Epithelial cell of proximal tubule (primary cell): ENCODE measurements at places on chromosomes 4 and X. TPM values are rescaled to one million over a fixed set of nuclear protein-coding genes. Genes with fewer than 3 reads are reported as not detected.

SEPTIN6 gene
- total RNA-seq, result 27.6 and 28.4 TPM in 2 replicates

DNAAF6 gene
- total RNA-seq, result not detected in 2 replicates

HS6ST2 gene
- total RNA-seq, result 9.2 and 10.5 TPM in 2 replicates

CLNK gene
- total RNA-seq, result not detected in 2 replicates

SPANXN4 gene
- total RNA-seq, result not detected in 2 replicates

RIBC1 gene
- 0.07 and 0.92 TPM in 2 replicates for total RNA-seq

TCEAL7 gene
- total RNA-seq, result 16.0 and 25.4 TPM in 2 replicates

HGFAC gene
- total RNA-seq, result not detected in 2 replicates

LSM6 gene
- total RNA-seq, result 51.4 and 63.8 TPM in 2 replicates

TRAM1L1 gene
- 2.5 and 2.7 TPM in 2 replicates for total RNA-seq

NALF2 gene
- 0.58 and 1.0 TPM in 2 replicates for total RNA-seq

CT45A3 gene
- not detected in 2 replicates for total RNA-seq

SPATA4 gene
- total RNA-seq, result not detected in 2 replicates

NMU gene
- total RNA-seq, result 8.2 and 22.5 TPM in 2 replicates

SPATA18 gene
- total RNA-seq, result 4.1 and 8.5 TPM in 2 replicates

KCTD8 gene
- not detected in 2 replicates for total RNA-seq

GLRA3 gene
- not detected in 2 replicates for total RNA-seq
